ENCODE measurements at places on chromosomes 5 and 9. TPM values are rescaled to one million over a fixed set of nuclear protein-coding genes. Genes with fewer than 3 reads are reported as not detected.

The CYSRT1 gene
- 6.0 TPM for total RNA-seq

The NEURL1B gene
- total RNA-seq: 6.2 TPM

The FAM120A gene
- 95.3 TPM for total RNA-seq

The IFNA13 gene
- total RNA-seq: not detected

The OR1N1 gene
- total RNA-seq: not detected

The ERBIN gene
- total RNA-seq: 49.9 TPM

The ELL2 gene
- 71.1 TPM for total RNA-seq

The EPB41L4B gene
- total RNA-seq: 31.5 TPM

The IL6ST gene
- 81.2 TPM for total RNA-seq

The MSX2 gene
- total RNA-seq: not detected

The WNK2 gene
- total RNA-seq: 0.24 TPM

The DRD1 gene
- not detected for total RNA-seq

The AIF1L gene
- total RNA-seq: 63.4 TPM

The SNX24 gene
- 28.0 TPM for total RNA-seq

The FBP1 gene
- not detected for total RNA-seq

The CWC27 gene
- total RNA-seq: 12.3 TPM

The PCDHGB3 gene
- total RNA-seq: 0.43 TPM

The CLIC3 gene
- total RNA-seq: 4.0 TPM

The ZFAND5 gene
- 64.8 TPM for total RNA-seq

The ANKRD18A gene
- total RNA-seq: 0.48 TPM

The NIPSNAP3A gene
- total RNA-seq: 32.0 TPM

The SPINK6 gene
- not detected for total RNA-seq

The HMGCS1 gene
- 86.3 TPM for total RNA-seq

The GDA gene
- 2.2 TPM for total RNA-seq

The CTNND2 gene
- not detected for total RNA-seq

The SV2C gene
- not detected for total RNA-seq

The SIGMAR1 gene
- 81.4 TPM for total RNA-seq

The GHR gene
- total RNA-seq: 1.4 TPM

The VLDLR gene
- 32.8 TPM for total RNA-seq

The HRH2 gene
- not detected for total RNA-seq

The ANKRD18B gene
- total RNA-seq: 16.6 TPM

The F12 gene
- 13.2 TPM for total RNA-seq

The P4HA2 gene
- 324 TPM for total RNA-seq

The PCAT7 gene
- total RNA-seq: under 0.01 TPM

The TMC1 gene
- not detected for total RNA-seq

The FOXD4 gene
- total RNA-seq: 0.24 TPM

The NIPAL4 gene
- 6.0 TPM for total RNA-seq

The HNRNPAB gene
- 45.0 TPM for total RNA-seq

The STPG3 gene
- not detected for total RNA-seq

The GABBR2 gene
- not detected for total RNA-seq

The CCDC171 gene
- 1.9 TPM for total RNA-seq

The OGN gene
- total RNA-seq: not detected

The KCNN2 gene
- 0.21 TPM for total RNA-seq

The ANKRD31 gene
- total RNA-seq: under 0.01 TPM

The COL27A1 gene
- total RNA-seq: 1.9 TPM

The OR1J2 gene
- total RNA-seq: not detected

The ALDOB gene
- total RNA-seq: not detected

The CDC25C gene
- not detected for total RNA-seq

The HTR4 gene
- total RNA-seq: not detected

The LCN1 gene
- total RNA-seq: not detected

The DPYSL3 gene
- 4.0 TPM for total RNA-seq

The ECPAS gene
- 79.9 TPM for total RNA-seq
